ENCODE measurements at places on chromosomes 6 and 20.
A peak's percentile ranks its signal among the peaks of the same experiment; 100 is the strongest.

- peak; percentile 44 for DNase-seq
Observed at GRCh38 chr6:82364087-82365015, 734 bp downstream of the TPBG start.

GRCh38 chr20:48711696-48712464 lies 115.9 kb downstream of the PREX1 start:
- DNase-seq, result no peak

GRCh38 chr6:34074064-34074742 lies 71.7 kb downstream of the GRM4 start:
- DNase-seq, result no peak

GRCh38 chr6:21305893-21306332 lies 287.6 kb upstream of the SOX4 start:
- DNase-seq, result peak; percentile 43

DNA sequence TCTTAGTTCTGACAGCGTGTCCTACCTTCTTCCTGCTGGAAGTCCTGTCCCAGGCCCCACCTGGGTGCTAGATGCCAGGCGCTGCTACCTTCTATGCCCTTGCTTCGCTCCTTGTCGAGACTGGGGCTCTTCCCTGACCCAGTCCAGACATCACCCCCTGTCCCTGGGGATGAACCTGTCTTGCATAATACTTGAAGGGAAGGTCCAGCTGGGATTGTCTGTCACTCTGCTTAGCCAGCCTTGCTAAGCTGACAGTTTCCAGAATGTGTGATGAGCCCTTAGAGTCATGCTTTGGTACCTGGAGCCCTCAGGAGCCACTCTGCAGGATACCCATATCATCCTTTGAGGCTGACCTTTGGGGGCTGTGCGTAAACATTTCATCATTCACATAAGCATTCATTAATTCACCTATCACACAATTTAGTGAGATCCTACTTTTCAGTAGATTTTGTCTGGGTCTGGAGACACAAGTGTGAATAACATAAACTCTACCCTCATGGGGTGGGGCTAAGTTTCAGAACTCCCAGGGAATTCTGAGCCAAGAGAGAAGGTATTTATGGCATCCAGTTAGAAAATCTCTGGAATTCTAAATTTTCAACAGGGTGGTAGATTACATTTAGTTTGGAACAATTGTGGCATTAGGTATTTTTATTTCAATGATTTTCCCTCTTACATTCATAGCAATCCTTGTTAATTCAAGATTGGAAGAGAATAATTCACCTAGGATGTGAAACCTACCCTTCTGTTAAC lies 151.1 kb upstream of the HDAC2 start:
- DNase-seq, result peak; percentile 12

DNA sequence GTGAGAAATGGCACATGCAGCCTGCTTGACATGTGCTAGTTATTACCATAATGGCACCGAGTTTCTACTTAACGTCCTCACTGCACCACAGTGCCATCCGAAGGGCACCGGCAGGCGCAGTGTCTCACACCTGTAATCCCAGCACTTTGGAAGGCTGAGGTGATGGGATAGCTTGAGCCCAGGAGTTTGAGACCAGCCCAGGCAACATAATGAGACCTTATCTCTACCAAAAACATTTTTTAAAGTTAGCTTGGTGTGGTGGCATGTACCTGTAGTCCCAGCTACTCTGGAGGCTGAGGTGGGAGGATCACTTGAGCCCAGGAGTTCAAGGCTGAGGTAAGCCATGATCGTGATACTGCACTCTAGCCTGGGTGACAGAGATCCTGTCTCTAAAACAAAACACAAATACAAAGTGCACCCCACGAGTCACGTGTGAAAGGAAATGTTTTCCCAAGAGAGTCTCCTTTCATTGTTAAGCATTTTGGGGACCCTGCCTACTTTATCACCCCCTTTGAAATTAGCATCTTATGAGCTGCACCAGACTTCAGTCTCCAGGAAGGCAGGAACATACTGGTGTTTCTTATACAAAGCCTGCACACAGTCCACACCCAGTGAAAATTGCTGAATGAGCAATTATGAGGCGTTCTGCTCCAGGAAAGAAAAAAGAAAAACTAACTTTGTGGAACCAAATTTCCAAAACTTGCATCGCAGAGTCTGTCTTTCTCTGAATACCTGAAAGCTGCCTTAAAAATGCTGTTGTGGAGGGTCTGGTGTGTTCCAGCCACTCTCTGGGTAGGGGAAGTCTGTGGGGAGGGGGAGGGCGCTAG lies 47.1 kb upstream of the FOXQ1 start:
- DNase-seq, result no peak

DNA sequence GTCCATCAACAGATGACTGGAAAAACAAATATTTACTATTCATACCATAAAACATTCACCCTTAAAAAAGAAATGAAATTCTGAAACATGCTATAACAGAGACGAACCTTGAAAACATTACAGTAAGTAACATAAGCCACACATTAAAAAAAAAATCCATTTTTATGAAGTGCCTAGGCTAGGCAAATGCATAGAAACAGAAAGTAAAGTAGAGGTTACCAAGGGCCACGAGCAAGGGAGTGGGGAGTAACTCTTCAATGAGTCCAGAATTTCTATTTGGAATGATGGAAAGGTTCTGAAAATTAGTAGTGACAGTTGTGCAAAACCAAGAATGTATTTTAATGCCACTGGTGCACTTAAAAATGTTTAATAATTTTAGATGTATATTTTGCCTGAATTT lies 47.7 kb downstream of the STAU1 start:
- DNase-seq, result no peak

Measured in HTR-8/SVneo (cell line).